ENCODE measurements at places on chromosomes 6 and 20.

GRCh38 chr6:122482750-122483080 is 11.1 kb upstream of the SERINC1 start:
- DNase-seq: no peak

DNA sequence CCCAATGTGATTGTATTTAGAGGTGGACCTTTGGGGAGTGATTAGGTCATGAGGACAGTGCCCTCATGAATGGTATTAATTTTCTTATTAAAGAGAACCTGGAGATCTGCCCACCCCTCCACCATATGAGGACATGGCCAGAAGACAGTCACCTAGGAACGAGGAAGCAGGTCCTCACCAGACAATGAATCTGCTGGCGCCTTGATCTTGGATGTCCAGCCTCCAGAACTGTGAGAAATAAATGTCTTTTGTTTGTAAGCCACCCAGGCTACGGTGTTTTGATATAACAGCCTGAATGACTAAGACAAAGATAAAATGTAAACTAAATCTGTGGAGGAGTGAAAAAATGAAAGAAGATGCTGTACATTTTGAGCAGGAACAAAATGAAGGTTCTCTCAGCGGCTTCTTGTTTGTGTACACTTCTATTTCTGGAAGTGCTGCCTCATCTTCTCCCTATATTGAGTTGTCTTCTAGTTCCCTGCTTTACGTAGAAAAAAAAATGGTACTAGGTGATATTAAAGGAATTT is 1.5 kb upstream of the IPCEF1 start:
- DNase-seq: no peak

DNA sequence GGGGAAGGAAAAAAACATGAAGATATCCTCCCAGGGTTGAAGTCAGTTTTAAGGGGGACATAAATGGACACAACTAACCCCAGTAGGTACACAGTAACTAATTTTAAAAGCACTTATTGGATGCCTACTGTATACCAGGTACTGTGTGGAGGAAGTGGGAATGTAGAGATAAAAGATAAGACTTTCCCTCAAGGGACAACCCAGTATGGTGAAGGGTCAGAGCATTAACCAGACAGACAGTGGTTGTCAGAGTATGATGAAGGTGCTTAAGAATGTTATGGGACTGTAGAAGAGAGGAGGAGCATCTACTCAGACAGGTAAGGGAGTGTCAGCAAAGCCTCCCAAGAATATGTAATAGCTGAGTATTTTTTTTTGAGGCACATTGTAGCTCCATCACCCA is 906 bp downstream of the ABCF1 start:
- no peak for DNase-seq

DNA sequence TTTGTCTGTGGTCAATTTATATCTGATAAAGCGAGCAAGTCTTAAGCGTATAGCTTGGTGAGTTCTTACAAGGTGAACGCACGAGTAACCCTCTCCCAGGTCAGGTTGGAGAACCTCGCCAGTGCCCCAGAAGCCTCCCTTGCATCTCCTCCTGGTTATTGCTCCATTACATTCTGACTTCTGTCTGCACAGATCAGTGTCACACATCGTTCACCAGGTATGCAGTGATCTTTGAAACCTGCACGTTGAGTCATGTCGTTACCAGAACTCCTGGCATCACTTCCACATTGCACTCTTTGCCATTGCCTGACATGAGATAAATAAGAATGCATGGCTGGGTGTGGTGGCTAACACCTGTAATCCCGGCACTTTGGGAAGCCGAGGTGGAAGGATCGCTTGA is 44.2 kb downstream of the AKAP12 start:
- DNase-seq: no peak

DNA sequence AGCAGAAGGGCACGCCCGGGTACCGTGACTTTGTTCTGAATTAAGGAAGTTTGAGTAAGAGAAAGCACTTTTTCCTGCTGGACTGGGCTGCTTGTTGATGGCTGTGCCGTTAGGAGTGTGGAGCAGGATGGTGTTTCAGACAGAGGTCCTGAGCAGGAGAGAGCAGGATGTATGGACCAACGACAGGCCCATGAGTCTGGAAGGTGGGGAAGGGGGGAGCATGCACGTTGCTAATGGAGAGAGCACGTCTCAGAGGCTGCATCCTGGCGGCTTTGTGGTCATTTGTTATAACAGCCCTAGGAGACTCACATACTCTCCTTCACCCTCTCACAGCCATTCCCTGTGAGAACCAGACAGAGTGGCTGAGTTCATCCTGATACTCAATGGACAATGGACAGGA is 56.8 kb downstream of the PHACTR3 start:
- no peak for DNase-seq

DNA sequence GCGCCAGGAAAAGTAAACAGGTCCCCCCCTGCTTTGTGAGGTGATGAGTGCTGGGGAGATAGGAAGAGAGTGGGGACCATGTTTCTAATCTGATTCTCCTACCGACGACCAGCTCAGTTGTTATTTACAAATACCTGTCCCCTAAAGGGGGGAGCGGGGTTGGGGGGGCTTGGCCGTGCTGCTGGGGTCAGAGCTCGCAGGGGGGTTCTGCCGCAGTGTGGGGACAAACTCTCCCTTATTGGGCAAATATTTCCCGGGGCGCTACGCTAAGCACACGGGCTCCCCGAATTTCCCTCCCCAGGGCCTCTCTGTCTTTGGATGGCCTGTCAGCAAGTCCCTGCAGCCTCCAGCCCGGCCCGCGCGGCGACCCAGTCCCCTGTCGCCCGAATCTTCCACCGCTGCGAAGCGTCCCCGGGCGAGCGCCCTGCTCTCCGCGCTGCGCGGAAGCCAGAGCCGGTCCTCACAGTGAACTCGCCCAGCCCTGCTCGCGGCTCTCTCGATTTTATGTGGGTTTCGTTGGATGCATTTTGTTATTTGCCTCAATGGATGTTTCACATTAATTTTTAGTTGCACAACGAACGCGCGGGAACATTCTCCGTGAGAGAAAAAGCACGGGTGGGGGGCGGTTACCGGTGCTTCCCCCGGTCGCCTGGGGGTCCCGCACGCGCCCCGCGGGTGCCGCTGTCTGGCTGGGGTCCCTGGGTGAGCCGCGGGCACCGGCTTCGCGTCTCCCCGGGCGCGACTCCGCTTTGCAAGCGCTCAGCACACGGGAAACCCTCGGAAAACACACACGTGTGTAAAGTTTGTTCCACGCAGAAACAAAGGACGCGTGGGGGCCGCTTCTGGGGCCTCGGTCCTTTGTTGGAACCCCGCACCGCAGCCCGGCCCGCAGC is 1.5 kb upstream of the STX16 start:
- no peak for DNase-seq

- DNase-seq: no peak
Measured at GRCh38 chr6:81666481-81666880, 86.0 kb downstream of the TENT5A start.

DNA sequence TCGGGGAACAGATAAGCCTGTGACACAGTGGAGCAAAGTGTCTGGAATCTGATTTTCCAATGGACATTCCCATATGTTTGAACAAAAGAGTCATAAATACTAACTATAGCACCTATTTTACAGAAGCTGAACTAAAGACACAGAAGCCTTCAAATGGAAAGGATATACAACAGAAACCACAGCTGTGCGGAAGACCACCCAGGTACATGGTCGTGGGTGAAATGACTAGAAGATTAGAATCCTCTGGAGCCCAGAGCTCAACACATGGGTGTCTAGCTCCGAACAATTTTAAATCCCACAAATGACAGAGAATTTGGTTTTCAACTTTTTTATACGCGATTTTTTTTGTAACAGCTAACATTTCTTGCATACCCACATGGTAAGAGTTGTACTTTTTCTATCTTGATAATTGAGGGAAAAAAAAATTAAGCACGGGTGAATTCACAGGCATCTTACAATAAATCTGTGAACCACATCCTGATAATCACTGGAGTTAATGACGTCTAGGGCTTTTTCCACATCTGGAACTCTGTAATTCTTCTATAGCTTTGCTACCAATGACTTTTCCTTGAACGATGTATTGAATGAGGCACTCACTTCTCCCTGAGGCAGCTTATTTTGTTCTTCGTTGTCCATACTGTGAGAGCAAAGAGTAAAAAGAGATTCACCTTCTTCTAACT is 271.1 kb upstream of the AGPAT4 start:
- DNase-seq: no peak

- no peak for DNase-seq
Measured at GRCh38 chr20:51758978-51759544, 9.1 kb downstream of the ATP9A start.

GRCh38 chr6:158413814-158414565 is 101.7 kb downstream of the TULP4 start:
- no peak for DNase-seq

DNA sequence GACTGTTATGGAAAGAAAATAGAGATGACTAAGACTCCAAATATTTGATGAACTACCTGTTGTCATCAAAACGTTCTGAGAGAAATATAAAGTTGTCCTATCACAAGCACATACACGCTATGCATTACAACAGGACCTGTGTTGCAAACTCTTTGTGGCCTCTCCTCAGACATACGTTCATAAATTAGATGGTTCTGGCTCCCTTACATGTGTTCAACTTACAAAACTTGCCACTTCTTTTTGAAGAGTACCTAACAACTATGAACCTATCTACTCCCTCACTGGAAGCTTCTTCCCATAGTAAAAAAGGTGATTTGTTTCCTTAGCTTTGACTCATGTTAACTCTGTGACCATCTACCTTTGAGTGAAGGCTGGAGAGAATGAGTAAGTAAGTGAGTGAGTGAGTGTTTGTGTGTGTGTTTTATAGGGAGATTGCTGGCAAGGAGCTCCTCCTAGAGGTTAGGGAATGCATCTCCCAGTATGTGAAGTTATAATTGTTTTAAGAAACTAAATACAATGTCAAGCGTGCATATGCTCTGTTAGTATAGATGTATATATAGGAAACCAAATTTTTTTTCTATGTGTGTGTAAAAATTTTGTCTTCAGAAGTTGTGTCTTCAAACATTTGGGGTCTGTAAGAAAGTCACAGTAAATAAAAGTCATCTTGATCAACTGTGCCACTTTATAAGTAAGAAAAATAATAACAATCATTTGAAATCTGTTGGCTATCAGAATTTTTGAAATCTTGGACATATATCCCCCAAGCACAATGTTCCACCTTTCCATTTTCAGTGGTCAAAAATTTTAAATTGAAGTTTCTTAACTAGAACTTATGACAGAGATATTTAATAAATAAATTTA is 1211.1 kb upstream of the GJE1 start:
- peak; percentile 16 for DNase-seq

DNA sequence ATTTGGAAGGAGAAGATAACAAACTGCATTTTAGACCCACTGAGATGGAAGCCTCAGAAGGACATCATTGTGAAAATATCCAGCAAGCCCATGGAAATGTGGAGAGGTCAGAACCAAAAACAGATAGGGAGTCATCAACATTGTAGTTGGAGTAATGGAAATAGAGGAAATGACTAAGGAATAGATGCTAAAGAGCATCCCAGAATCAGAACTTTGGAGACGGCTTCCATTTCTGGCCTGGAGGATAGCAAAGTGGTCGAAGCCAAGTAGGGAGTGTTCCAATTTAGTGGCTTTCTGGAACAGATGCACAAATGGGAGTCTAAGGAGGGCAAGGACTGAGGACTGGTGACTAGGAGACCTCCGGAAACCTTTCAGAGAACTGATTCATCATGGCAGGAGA is 3.6 kb downstream of the BEND6 start:
- DNase-seq: no peak

DNA sequence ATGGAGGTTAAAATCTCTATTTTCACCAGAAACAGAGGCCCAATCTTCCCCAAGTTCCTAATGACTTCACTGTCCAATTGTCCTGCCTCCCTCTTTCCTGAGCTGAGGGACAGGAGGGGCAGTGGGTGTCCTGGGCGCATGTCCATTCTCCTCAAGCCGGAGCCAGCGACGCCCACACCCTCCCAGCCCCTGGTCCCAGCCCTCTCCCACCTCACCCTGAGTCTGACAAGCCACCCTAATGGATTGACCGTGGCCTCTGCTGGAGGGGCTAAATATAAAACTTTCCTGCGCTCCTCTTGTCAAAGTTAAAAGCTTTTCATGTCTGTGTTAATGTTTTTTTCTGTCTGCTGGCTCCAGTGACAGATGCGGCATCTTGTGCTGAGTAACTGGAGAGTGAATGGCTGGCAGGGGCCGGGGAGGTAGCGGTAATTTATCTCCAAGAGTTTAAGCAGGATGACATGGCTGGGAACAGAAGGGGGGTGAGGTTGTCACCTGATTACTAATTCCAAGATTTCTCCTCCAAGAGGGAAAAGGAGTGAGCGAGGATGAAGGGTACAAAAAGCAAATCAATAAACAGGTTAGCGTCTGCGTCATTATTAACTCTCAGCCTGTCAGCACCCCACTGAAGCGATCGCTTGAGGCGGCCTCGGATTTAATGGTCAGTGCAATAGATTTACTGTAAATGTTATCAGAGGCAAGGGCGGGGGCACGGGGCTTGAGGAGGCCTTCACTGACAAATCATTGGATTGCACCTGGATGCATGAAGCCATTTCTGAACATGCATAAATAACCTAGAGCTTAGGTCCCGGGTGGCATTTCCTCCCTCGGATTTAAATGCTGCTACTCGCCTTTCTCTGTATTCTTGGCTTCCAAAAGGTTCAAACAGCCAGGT is 118.1 kb upstream of the MAFB start:
- no peak for DNase-seq

GRCh38 chr6:100347901-100348550 is 116.7 kb downstream of the SIM1 start:
- DNase-seq: no peak

DNA sequence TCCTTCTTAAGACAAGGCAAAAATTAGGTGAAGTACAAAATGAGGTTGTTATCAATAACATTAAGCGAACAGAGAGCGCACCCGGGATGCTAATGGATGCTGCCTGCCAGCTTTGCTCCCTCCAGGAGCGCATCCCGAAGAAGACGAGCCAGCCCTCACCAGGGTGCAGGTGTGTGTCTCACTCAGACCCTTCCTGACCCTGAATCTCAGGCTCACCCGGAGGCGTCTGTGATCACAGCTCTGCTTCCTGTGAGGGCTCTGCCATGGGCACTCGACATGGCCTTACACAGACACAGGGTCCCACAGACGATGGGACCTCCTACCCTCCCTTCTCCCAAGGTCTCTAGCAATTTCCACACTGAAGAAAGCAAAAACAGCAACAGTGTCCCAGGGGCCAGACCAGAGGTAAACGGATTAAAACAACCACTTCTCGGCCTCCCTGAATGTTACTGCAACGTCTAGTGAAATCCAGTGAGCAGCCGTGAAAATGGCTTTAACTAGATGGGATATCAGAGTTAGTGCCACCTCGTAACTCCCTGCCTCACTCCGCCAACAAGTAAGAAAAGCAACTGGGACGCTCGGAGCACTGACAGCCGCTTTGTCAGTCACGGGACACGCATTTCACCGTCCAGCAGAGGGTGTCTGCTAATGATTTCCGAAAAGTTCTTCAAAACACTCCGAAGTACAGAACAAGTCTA is 11.7 kb downstream of the ZBTB46 start:
- DNase-seq: no peak

DNA sequence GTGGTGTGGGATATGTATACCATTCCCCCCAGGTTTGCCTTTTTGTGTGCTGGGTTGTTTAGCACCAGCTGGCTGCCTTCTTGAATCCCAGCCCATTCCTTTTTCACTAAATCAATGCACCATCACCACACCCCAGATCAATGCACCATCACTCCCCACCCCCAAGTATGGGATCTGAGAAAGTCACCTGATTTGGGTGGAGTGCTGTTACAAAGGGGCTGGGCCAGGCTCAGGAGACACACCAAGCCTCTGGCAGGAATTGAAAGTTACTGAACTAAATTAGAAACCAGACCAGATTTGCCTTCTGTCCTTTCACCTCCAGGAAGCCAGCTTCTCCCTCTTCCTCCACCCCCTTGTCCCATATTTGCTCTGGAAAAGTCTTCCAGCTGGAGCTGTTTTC is 19.6 kb upstream of the PKHD1 start:
- DNase-seq: no peak

Data from NCI-H1048 (cell line).